Activated naive CD4-positive, alpha-beta T cell treated with anti-CD3 and anti-CD28 coated beads for 36 hours (primary cell): ENCODE measurements at places on chromosomes 1 and 21.

DNA sequence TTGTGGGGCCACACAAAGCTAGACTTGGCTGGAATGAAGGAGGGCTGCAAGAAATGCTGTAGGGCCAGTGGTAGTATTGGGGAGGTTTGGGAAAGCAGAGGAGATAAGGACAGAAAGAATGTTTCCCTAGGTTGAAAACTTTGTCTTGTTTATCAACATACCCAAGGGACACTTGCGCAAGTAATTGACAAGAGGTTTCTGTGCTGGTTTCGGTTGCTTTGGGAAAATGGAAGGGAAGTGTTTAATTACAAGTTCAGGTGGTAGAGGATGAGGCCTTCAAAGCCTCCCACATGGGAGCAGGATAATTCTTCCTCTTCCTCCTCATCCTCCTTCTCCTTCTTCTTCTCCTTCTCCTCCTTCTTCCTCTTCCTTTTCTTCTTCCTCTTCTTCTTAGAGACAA is 182.1 kb upstream of the LMO4 start:
- no peak for DNase-seq

DNA sequence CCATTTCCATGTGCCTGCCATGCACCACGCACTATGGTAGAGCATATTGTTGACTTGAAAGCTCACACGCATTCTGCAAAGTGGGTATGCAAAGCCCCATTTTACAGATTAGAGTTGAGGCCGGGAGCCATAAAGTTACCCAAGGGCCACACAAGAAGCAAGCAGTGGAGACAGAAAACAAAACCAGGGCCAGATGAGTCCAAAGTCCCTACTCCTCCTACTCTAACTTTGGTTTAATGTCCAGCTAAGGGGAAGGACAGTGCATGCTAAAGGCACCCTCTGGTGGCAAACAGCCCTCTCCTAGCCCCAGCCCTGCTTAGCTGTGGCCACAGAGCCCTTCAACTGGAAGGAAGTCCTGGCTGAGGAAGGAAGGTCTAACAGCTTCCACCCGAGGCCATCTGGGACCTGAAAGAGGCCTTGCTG is 74.9 kb downstream of the SLC66A1 start:
- DNase-seq: no peak

- DNase-seq: no peak
These were observed 13.4 kb downstream of the ZCCHC17 start for GRCh38 chr1:31310198-31310597.

DNA sequence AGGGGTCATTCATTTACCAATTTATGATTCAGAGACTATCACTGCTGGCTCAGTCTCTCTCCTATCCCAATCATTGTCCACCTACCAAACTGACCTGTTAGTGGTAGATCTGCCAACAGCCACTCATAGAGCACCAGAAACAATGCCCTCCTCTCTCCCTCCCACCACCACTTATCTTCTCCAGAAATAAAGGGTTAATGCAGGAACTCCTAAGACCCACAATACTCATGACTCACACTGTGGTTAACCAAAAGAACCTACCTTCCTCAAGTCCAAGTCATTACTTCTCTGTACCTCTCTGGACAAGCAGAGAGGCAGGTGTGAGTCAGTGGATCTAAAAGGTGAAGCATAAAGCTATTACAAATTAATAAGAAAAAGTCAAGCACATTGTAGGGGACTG is 40.9 kb upstream of the CAMK1G start:
- DNase-seq: no peak

- DNase-seq: no peak
These were observed 59.4 kb downstream of the GPR137B start for GRCh38 chr1:236201786-236202185.

- DNase-seq: peak; percentile 58
These were observed at the start of gene PAQR7 for GRCh38 chr1:25875154-25875855. PAQR7 (minus strand) TSS chr1:25875708; CDS start chr1:25863839, 11,869 bp downstream.

GRCh38 chr1:100719490-100719889 is at the start of gene VCAM1:
VCAM1 (plus strand) TSS chr1:100719742; CDS start chr1:100719861, 119 bp downstream.
- no peak for DNase-seq

DNA sequence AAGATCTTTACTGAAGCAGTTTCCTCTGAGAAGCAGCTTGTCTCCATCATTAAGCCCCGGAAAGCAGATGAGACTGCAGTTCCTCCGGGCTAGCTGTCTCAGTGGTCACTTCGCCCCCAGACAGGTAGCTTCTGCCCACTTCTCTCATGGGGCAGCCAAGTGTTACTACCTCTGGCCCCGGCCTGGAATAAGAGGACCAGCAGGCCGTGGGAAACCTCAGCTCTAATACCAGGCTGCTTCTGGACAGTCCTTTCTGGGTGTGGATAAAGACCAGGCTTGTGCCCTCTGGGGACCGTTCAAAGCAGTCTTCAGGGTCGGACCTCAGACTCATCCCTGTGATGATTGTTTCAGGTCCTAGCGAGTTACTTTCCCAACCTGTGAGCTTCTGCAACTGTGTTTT is 54.8 kb downstream of the RUNX3 start:
- no peak for DNase-seq

DNA sequence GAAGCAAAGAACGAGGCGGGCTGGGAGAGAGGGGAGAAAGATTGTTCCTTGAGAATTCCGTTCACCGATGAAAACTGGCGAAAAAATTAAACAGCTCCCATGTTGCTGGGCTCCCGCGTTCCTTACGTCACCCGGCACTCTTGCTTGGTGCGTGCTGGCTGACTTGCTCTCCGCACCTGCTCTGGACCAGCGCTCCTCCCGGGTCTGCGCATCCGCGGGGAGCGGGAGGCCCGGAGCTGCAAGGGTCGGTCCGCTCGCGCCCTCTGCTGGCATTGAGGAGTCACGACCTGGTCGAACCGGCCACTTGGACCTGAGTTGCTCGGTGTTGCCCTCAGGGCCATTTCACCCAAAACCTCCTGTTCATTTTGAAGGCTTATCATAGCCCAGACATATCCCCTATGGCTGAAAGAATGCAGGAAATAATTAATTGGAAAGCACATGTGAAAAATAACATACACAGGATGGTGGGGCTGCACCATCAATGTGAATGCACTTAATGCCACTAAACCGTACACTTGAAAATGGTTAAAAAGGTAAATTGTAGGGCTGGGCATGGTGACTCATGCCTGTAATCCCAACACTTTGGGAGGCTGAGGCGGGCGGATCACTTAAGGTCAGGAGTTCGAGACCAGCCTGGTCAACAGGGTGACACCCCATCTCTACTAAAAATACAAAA is 98.9 kb upstream of the BACE2 start:
- peak; percentile 82 for DNase-seq

DNA sequence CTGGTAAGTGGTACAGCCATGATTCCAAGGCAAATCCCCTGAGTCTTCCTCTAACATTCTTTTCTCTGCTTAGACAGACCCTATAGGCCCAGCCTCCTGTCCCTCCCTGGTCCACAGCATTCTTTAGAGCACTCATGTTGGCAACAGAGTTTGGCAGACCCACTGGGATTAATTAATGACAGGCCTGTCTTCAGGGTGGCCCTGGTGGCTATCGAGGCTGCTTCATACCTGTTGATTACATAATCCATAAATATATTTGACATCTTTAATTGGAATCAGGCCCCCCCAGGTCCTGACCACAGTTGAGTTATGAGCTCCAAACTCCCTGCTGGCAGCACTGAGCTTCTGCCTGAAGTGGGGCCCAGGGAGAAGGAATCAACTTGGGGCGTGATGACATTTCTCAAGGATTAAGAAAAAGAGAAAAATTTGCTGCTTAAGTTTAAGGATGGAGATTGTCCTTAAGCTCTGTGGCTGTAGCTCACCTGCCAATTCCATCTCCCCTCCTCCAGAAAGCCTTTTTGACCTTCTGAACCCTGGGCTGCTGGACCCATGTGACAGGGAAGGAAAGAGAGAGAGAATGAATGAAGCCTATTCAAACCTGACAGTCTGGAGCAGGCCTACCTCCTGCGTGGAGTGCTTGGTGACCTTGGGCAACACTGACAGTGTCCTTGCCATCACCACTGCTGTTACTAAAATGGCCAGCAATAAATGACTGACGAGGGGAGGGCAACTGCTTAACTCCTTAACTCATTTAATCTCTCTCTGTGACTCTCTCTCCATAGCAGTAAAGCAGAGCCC is 156.6 kb downstream of the TRABD2B start:
- DNase-seq: no peak

DNA sequence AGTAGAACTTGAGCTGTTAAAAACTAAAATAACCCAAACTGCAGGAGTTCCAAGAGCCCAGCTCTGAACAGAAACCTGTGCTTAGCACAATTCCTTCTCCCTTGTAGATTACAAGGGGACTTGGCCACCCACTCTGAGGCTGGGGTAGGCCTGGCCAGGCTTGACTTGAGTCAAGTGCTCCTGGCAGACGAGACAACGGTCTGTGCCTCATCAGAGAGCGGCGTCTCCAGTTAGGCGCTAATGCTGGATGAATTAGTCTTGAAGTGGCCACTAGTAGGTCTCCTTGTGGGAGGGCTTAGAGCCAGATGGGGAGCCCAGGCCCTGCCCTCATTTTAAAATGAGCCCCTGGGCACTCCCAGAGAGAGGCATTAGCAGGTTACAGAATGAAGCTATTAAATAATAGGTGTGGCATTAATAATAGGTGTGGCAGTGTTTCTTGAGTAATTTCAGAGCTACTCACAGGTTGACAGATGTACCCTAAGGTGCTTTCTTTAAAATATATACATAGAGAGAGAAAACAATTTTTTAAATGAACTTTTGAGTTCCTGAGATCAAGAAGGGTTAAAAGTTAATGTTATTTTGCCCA is 1.1 kb downstream of the EEIG2 start:
- peak; percentile 66 for DNase-seq

GRCh38 chr1:181778640-181779260 is 282.8 kb downstream of the ZNF648 start:
- DNase-seq: no peak

- no peak for DNase-seq
These were observed 122.1 kb upstream of the RGS1 start for GRCh38 chr1:192453360-192453992.

DNA sequence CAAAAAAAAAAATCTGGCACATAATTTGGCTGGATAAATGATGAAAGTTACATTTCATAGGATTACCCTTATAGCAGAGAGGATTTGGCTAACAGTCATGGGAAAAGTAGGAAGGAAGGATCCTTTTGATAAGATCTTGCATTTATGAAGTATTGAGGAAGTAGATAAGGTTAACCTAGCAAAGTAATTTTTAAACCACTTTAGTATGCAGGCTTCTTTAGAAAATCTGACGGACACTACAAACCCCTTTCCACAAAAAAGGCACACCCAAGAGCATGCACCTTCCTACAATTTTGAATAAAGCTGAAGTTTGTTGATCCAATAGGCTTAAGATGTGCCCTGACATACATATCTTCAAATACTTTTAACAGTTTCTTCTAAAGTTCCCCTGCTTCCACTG is 275.2 kb downstream of the GRIK1 start:
- no peak for DNase-seq
